Activated T-cell treated with anti-CD3 and anti-CD28 coated beads, Interleukin-2, amount 50 U/mL, for 4 hours (primary cell): ENCODE measurements at places on chromosomes 4 and X.

DNA sequence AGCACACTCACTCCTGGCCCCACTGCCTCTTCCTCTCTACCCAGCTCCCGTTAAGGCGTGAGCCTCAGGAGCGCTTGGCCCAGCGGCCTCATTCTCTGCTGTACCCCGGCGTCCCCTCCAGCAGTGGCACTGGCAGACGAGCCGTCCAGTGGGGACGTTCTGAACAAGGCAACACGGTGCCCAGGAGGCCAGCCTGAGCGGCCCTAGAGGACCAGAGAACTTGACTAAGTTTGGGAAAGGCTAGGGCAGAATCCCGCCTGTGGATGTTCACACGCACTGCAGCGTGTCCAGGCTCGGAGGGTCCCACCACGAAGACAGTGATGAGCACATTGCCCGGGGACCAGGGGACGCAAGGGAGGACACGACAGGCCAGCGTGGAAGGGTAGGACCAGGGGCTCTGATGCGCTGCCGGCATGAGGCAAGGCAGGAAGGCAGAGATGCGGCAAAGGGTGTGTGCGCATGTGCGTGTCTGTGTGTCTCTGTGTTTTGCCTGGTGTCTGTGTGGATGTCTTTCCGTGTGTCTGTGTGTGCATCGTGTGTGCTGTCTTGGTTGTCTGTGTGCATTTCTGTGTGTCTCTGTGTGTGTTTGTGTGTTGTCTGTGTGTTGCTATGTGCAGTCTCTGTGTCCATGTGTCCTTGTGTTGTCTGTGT lies 89.4 kb downstream of the ABLIM2 start:
- DNase-seq, result no peak

GRCh38 chr4:8010618-8011017 lies 71.0 kb upstream of the AFAP1 start:
- no peak for DNase-seq

DNA sequence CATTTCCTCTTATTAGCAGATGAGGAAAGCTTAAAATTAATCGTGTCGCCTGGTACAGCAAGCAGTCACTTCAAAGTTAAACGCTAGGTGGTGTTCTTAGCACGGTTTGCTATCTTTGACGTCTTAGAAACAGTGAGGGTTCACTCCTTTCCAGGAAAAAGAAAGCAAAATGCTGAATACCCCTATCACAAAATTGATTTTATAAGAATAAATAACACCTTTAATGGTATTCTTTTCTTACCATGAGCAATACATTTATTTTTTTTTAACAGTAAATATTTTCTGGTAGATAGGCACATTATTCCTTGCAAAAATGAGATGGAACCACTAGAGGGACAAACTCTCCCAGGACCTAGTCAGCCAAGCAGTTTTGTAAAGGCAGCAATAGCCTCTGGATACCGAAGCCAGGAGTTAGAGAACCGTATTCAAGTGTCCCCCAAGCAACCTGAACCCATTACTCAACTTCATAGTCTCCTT lies 153.9 kb downstream of the KDR start:
- DNase-seq, result no peak

GRCh38 chrX:19293606-19294325 lies 50.0 kb upstream of the PDHA1 start:
- no peak for DNase-seq

DNA sequence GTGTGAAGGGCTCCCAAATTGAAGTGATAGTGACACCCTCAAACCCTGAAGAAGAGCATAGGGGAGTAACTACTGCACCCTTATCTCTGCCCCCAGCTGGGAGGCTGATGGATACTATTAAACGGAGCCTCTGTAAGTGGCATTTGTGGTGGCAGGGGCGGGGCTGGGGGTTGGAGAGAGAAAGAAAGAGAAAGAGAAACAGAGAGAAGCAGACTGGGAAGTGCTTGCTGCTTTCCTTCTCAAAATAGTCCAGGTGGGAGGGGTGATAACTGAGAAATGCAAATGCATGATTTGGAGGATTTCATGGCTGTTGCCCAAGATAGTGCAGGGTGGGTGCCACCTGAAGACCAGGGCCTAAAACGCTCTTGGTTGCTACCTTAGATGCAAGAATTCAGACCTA lies 253.5 kb upstream of the GATB start:
- DNase-seq, result peak; percentile 17

DNA sequence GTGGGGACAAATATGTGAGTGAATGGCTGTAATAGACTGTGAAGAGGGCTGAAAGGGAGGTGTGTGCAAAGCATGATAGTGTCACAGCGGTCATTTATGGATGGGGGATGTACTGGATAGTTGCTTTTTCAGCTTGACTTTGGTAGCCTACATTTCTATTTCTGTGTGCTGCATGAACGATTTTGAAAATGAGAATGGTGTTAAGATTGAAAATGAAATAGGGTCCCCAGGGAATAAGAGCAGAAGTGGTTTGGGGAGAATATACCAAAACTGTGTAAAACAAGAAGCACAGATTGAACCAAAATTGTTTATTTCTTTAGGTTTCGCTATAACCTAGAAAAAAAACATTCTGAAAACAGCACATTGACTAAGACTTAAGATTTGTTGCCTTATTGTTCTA lies 58.8 kb upstream of the CLNK start:
- no peak for DNase-seq

GRCh38 chr4:7859326-7859725 lies 80.3 kb downstream of the AFAP1 start:
- no peak for DNase-seq

- DNase-seq, result no peak
These were observed 17.8 kb upstream of the EDNRA start for GRCh38 chr4:147463065-147463464.

GRCh38 chr4:9923195-9923812 lies 98.0 kb downstream of the SLC2A9 start:
- DNase-seq, result no peak

DNA sequence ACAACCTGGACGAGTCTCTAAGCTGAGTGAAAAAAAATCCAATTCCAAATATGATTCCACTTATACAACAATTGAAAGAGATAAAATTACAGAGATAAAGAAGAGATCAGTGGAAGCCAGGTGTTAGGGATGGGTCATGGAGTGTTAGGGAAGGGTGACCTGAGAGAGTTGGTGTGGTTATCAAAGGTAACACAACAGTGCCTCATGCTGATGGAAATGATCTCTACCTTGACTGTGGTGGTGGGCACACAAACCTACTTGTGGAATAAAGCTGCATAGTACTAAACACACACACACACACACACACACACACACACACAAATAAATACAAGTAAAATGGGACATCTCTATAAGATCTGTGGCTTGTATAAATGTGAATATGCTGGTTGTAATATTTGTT lies 26.0 kb downstream of the BEND2 start:
- DNase-seq, result no peak

GRCh38 chr4:42460043-42460442 lies 62.8 kb downstream of the SHISA3 start:
- DNase-seq, result no peak
